ENCODE measurements at places on chromosomes 6 and 20.

- no peak for DNase-seq
These were observed 109.3 kb upstream of the MTHFD1L start for GRCh38 chr6:150756173-150756572.

DNA sequence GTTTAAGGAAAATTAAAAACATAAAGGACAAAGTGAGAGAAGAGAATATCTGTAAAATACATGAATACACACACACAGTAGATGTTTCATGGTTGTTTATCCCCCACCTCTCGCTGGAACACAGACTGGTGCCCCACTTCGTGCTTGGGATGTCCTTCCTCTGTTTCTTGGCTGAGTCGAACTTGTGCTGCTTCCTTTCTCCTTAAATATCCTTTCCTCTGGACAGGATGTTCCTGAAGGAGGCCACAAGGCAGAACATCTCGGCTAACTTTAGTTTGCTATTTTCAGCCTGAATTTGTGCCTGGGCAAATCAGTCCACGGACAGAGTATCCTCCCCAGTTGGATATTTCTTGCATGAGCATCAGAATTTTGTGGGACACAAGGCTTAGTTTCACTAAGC is 54.7 kb upstream of the ZMYND8 start:
- DNase-seq: no peak

DNA sequence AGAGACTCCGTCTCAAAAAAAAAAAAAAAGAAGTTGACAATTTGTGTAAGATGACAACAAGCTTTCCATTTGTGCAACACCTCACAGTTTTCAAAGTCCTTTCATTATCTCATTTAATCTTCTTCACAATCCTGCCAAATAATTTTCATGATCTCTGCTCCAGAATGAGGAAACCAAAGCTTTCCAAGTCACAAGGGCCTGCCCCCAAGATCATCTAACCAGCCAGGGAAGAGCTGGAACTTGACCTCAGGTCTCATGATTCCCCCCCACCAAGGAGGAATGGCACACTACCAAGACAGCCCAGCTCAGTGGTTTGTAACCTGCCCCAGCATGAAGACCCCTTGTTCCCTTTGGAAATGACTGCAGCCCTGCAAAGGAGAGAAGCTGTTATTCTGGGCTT is 74.0 kb upstream of the PIM1 start:
- no peak for DNase-seq

- no peak for DNase-seq
These were observed 223.6 kb downstream of the KIF16B start for GRCh38 chr20:16349523-16350260.

- no peak for DNase-seq
These were observed 46.7 kb upstream of the STK35 start for GRCh38 chr20:2054911-2055310.

- no peak for DNase-seq
These were observed 296.8 kb downstream of the PREX1 start for GRCh38 chr20:48530957-48531356.

DNA sequence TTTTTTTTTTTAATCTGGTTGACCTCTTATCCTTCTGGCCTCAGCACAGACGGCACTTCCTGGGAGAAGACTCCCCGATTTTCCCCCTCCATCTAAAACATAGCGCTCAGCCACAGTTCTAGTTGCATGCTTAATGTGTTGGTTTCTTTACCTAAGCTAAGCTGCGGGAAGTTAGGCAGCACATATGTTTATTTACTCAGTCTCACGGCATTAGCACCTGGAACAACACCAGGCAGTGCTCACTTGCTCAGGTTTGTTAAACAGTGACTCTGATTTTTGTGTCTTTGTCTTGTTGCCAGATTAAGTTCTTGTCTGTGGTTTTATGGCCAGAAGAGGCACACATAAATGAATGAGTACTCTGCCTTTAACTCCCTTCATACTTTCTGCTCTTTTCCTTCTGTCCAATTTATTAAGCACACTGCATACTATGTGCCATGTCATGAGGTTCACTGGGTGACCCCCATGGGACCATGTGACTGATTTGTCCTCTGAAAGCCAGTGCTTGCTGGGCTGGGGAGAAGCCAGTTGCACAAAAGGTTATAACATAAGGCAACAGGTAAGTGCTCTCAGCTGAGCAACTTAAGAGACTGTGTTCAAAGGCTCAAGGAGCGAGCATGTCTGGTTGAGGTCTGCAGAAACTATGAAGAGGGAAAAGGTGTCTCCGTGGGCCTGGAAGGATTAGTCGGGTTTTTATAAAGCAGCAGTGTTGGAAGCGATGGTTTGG is 93.6 kb downstream of the RPP40 start:
- DNase-seq: peak; percentile 27

- DNase-seq: no peak
These were observed 1075.8 kb upstream of the MANEA start for GRCh38 chr6:94501516-94501915.

GRCh38 chr6:38282911-38283310 is 356.8 kb downstream of the BTBD9 start:
- DNase-seq: no peak

DNA sequence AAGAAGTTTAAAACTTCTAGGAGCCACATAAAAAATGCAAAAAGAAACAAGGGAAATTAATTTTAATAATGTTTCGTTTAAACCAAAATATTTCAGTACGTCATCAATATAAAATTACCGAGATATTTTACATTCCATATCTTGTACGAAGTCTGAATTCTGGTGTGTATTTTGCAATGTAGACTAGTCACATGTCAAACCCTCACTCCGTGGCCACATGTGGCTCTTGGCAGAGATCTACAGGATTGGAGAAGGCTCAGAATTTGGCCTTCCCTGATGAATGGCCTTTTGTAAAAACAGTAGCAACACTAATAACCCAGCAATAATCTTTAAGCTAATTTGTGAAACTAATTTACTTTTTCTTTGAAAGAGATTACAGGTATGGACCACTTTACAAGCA is 217.1 kb downstream of the PRL start:
- DNase-seq: peak; percentile 68

- no peak for DNase-seq
These were observed 681 bp downstream of the DIDO1 start for GRCh38 chr20:62925420-62926228.

GRCh38 chr6:47534063-47534462 is 56.5 kb downstream of the CD2AP start:
- no peak for DNase-seq

GRCh38 chr20:59823030-59823423 is 110.4 kb downstream of the SYCP2 start:
- no peak for DNase-seq

GRCh38 chr6:24252280-24252679 is 105.6 kb downstream of the DCDC2 start:
- DNase-seq: no peak

GRCh38 chr6:40805336-40805735 is 218.2 kb upstream of the LRFN2 start:
- no peak for DNase-seq

GRCh38 chr6:34608321-34609091 is 52.4 kb upstream of the SPDEF start:
- no peak for DNase-seq

DNA sequence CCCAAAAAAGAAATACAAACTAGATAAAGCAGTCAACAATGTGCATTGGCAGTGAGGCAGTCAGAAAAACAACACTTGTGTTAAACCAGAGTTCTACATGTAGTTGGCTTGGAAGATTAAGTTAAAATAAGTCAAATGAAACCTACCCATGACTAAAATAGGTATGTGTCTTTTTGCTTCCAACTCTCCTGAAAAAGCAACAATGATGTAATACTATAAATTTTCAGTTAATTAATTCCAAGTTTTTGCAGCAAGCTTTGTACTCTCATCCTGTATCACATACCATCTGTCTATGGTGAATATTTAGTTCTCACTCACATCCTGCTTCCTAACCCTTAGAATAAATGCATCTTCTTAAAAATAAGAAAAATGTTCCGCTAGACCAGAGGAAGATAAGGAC is 261.5 kb downstream of the KIF16B start:
- no peak for DNase-seq

- no peak for DNase-seq
These were observed 101.4 kb upstream of the PDE7B start for GRCh38 chr6:135750081-135750480.

DNA sequence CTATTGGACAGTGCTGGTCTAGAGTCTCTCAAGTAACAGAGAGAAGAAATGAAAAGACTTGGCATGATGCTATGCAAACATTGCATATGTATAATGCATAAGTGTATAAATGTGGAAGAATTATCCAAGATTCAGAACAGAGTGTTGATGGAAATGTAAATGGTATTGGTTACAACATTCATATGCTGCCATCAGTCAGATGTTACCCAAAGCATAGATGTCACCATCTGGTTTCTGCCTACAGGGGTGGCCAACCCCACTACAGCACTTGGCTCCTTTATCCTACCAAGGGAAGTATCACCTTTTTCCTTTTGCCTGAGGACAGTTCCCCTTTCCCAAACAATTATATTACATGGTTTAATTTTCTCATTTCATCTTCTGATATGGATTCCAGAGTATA is 11.9 kb downstream of the POPDC3 start:
- no peak for DNase-seq

- peak; percentile 54 for DNase-seq
These were observed 104.0 kb downstream of the PLCB4 start for GRCh38 chr20:9172851-9173250.

DNA sequence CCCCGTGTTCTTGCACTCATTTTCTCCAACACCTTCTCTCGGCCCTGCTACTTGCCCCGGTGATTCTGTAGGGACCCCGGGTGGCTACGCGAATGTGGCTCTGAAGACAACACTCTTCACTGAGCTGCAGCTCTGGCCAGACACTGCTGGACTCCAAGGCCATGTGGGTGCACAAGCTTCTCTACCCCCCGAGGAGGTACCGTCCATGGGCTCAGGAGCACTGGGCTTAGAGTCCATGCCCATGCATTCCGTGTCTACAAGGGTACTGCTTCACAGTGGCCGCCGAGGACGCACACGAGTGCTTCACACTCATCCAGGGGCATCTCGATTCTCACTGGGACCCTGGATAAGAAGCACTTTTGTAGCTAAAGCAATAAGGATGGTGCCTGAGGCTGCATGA is 59.5 kb downstream of the SMOC2 start:
- no peak for DNase-seq
